Large intestine (tissue), 12 donors: ENCODE measurements at places on chromosomes 1 and 21.

DNA sequence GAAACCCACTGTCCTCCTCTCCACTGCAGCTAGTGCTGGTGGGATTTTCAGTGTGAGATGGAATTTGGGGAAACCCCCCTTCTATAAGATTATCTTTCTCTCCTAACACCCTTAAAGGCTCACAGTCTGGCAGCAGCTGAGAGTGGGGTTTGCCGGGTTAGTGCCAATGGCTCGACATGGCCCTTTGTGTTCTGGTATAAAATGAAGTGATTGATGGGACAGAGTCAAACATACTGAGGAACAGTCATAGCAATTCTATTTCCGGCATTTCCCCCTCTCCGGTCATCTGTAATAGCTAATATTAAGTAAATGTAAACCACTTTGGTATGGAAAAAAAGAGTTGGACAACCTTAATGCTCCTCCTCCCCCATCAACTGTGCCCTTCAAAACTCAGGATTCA, 37.6 kb downstream of the TFF3 start:
- H3K4me3 ChIP-seq: no peak overlapping the region
- H3K36me3 ChIP-seq: no peaks in the 10 kb centered on the region
- no peaks in the 10 kb centered on the region for H3K27me3 ChIP-seq

GRCh38 chr1:202958544-202959275, 598 bp upstream of the ADIPOR1 start:
- peaks cover 18% of the 10 kb centered on the region for H3K4me1 ChIP-seq
- DNase-seq: no peak
- peaks cover 22% of the 10 kb centered on the region for H3K36me3 ChIP-seq
- peak overlapping the region; percentile 49 for H3K4me3 ChIP-seq

GRCh38 chr1:234584926-234585325, 25.1 kb downstream of the IRF2BP2 start:
- no peaks in the 10 kb centered on the region for H3K27me3 ChIP-seq
- no peak for DNase-seq
- no peak overlapping the region for H3K4me3 ChIP-seq
- H3K4me1 ChIP-seq: no peaks in the 10 kb centered on the region
- H3K36me3 ChIP-seq: no peaks in the 10 kb centered on the region

DNA sequence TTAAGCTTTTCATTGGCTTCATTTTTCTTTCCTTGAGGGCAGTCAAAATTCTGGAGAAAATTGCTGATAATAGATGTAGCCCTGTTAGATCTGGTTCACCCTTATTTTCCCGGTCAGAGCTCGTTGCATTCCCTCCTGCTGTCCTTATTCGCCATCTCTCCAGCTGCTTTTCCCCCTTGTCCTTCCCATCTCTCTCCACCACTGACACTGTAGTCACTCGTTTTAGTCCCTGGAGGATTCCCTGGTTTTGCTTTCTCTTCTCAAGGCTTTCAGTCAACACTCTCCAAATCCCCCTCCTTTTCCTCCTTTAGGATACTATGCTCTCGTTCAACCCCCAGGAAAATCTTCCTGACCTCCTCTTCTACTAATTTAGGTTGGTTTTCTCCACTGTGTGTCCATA, 83.1 kb downstream of the C21orf91 start:
- no peak overlapping the region for H3K27ac ChIP-seq
- no peak overlapping the region for H3K4me3 ChIP-seq
- no peaks in the 10 kb centered on the region for H3K27me3 ChIP-seq
- no peaks in the 10 kb centered on the region for H3K36me3 ChIP-seq
- no peaks in the 10 kb centered on the region for H3K4me1 ChIP-seq
- DNase-seq: no peak

GRCh38 chr1:12300706-12301105, 70.9 kb downstream of the VPS13D start:
- H3K27ac ChIP-seq: no peak overlapping the region
- no peak overlapping the region for H3K4me3 ChIP-seq

DNA sequence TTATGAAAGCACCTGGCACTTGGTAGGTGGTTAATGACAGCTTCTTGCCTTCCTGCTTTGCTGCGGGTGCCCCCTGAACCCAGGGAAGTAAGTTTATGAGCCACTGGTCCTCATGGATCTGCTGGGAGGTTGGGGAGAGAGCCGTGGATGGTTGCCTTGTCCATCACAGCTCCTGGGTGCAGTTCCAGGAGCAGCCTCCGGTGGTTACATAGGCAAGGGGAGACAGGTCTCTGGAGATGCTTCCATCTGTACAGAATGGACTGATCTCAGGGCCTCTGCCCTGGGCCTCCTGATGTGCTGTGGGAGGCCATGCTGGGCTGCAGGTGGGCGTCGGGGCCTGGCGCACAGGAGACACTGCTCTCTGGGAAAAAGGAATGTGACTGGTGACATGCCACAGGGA, 31.6 kb upstream of the ARHGEF10L start:
- no peak overlapping the region for H3K27ac ChIP-seq
- no peaks in the 10 kb centered on the region for H3K27me3 ChIP-seq
- no peak overlapping the region for H3K4me3 ChIP-seq
- no peaks in the 10 kb centered on the region for H3K36me3 ChIP-seq
- H3K4me1 ChIP-seq: peaks cover 13% of the 10 kb centered on the region

DNA sequence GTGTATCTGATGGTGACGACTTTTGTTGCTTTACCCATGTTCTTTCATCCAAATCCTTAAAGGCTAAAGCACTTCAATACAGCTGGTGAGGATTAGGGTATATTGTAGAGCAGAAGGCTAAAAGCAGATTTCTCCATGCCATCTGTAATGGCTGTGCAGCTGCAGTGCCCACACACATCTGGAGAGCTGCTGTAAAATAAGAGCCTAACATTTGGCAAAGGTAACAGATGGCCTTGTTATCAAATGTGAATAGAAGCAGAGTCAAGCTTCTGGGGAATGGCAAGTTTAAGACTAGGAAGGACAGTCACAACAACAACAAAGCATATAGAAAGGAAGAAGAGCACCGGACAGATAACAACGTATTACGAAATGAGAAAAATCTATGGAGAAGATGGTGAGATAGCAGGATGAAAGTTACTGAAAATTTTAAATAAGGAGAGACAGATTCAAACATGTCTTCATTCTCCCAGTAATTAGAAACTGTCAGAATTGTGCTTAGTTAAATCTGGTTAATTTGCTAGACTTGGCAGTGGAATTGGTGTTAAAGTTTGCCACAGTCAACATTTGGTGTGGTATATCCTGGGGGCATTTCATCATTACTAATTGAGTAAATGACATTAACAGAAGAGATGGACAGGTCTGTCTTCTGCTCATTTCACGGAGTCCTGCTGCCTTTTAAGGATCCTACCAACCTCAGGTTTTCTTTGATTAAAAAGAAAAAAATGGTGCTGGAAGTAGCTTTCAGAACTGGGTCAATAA, 1093.2 kb downstream of the ADGRL2 start:
- no peaks in the 10 kb centered on the region for H3K36me3 ChIP-seq
- H3K27me3 ChIP-seq: no peaks in the 10 kb centered on the region
- H3K4me1 ChIP-seq: no peaks in the 10 kb centered on the region
- no peak overlapping the region for H3K4me3 ChIP-seq
- H3K27ac ChIP-seq: no peak overlapping the region
- no peak for DNase-seq

DNA sequence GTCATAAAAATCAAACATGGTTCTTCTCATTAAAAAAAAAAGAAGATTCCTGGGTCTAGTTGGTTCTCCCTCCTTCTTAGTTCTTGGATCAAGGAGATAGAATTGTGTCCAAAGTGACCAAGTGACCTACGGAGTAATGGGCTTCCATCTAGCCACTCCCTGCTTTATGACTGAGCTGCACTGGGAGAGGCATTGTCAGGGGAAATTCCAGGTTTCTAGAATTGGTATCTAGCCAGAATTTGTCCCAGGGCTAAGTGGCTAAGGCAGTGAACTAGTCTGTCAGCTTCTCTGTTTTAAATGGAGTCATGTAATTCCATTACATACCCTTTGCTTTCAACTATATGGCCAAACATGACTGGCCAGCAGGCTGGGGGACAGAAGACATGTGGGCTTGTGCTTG, 40.1 kb upstream of the ERG start:
- no peak overlapping the region for H3K27ac ChIP-seq
- no peak for DNase-seq
- H3K27me3 ChIP-seq: no peaks in the 10 kb centered on the region

- DNase-seq: no peak
- no peaks in the 10 kb centered on the region for H3K27me3 ChIP-seq
- H3K4me1 ChIP-seq: peaks cover 7% of the 10 kb centered on the region
- H3K4me3 ChIP-seq: no peak overlapping the region
- H3K27ac ChIP-seq: no peak overlapping the region
Observed at GRCh38 chr1:17274186-17275170, 25.6 kb downstream of the PADI3 start.

DNA sequence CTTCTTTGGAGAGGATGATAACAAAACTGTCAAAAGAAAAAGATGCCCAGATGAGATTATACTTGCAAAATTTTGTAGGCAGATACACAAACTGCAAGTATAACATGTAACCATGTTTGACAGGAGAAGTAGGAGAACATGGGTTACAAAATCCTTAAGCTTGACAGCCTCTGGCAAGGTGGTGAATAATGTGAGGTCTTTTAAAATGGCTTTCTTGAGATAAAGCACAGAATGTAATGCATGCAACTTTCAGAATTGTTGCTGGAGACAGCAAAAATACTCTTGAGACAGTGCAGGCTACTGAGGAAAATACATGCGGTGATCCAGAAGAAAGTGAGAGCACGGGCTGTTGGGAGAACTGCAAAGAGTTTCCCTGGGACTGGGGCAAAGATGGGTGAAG, 24.7 kb downstream of the DNAJC6 start:
- H3K36me3 ChIP-seq: no peaks in the 10 kb centered on the region
- H3K4me1 ChIP-seq: no peaks in the 10 kb centered on the region
- no peak overlapping the region for H3K27ac ChIP-seq
- H3K4me3 ChIP-seq: no peak overlapping the region
- no peaks in the 10 kb centered on the region for H3K27me3 ChIP-seq
- no peak for DNase-seq

DNA sequence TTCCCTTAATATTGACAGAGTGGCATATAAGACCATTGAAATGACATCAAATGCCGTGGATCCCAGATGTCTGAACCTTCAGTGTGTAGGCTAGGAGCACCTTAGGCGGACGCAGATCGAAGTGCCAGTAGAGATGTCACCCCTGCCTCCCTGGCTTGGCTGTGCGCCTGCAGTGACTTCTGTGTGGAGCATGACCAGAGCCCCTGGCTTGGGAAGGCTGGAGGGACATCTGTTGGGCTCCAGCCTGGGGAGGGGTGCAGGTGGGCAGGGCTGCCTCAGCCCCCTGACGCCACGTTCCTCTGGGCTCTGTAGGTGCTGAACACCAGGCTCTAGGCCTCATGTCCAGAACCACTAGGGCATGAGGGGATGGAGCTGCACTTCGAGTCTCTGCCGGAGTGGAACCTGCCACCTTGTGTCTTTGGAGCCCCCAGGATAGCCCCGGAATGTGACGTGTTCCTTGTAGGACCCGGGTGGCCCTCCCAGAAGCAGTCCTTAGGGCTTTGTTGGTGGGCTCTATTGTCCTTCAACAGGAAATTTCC, 103.8 kb downstream of the ADARB1 start:
- no peak for DNase-seq
- H3K27me3 ChIP-seq: no peaks in the 10 kb centered on the region
- no peak overlapping the region for H3K4me3 ChIP-seq
- peaks cover 9% of the 10 kb centered on the region for H3K36me3 ChIP-seq
- H3K4me1 ChIP-seq: no peaks in the 10 kb centered on the region
- H3K27ac ChIP-seq: no peak overlapping the region

GRCh38 chr1:87642581-87643221, 314.0 kb downstream of the LMO4 start:
- H3K36me3 ChIP-seq: no peaks in the 10 kb centered on the region
- no peak overlapping the region for H3K4me3 ChIP-seq
- no peaks in the 10 kb centered on the region for H3K27me3 ChIP-seq

DNA sequence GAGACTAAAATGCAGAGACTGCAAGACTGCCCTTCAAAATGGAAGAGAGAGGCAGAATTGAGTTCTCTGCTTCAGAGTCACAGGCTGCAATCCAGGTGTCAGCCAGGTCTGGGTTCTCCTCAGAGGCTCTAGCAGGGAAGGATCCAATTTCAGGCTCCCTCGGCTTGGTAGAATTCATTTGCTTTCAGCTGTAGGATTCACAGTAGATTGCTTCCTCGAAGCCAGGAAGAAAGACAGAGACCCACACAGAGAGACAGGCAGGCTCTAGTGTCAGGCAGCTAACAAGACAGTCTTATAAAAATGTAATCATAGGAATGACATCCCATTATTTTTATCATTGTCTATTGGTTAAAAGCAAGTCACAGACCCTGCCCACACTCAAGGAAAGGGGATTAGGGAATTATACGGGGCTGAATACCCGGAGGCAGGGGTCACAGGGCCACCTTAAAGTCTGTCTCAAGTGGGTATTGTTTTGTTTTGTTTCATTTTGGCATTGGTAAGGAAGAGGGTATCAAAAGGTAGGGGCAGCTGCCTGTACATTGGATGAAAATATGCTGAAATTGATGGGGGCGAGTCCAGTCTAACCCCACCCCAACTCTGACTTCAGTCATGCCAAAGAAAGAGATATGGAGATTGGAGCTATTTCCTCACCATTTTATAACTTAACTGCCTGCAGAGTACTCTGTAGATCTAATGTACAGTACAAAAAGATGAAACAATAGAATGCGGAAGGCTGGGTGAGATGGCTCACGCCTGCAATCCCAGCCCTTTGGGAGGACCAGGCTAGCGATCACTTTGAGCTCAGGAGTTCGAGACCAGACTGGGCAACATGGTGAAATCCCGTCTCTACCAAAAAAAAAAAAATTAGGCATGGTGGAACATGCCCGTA, 9.5 kb upstream of the TBCE start:
- H3K4me1 ChIP-seq: no peaks in the 10 kb centered on the region
- H3K4me3 ChIP-seq: no peak overlapping the region
- peak; percentile 34 for DNase-seq
- H3K27ac ChIP-seq: no peak overlapping the region

GRCh38 chr1:8443558-8444194, 125.8 kb downstream of the SLC45A1 start:
- no peak overlapping the region for H3K4me3 ChIP-seq
- peaks cover 17% of the 10 kb centered on the region for H3K36me3 ChIP-seq
- DNase-seq: no peak
- no peaks in the 10 kb centered on the region for H3K27me3 ChIP-seq
- H3K27ac ChIP-seq: no peak overlapping the region
- peaks cover 10% of the 10 kb centered on the region for H3K4me1 ChIP-seq

DNA sequence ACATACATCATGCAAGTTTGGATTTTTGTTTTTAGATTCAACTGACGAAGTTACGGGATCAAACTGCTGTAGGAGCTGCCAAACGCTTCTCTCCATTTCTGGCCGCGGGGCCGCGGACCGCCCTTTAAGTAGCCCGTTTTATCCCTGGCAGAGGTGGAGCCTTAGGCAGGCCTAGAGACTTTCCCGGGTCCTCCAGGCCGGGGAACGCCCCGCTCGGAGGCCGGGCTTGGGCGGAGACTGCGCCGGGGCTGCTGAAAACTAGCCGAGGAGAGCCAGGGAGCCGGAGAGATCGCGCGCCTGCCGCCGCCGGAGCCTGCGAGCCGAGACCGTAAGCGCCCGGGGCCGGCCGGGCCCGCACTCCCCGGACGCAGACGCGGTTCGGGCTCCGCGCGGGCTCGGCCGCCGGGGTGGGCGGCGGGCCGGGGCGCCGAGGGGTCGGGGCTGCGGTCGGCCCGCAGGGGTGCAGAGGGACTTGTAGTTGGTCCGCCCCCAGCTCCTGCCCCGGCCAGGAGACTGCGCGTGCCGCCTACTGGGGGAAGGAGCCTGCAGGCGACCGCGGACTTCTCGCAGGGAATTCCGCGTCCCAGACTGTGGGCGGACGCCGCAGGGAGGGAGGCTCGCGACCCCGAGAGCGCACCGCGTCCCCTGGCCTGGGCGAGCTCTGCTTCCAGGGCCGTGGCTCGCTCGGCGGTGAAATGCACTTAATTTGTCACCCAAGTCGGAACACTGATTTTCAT, at the start of gene EPHX1:
EPHX1 (plus strand) TSS at position 283 of the 737 bp plus-strand sequence. CDS start 18,606 bp downstream, outside the sequence.
- H3K36me3 ChIP-seq: no peaks in the 10 kb centered on the region
- H3K4me1 ChIP-seq: peaks cover 34% of the 10 kb centered on the region
- peak; percentile 75 for DNase-seq
- H3K27ac ChIP-seq: no peak within 1 kb of the TSS
